Immature natural killer cell (primary cell): ENCODE measurements at places on chromosomes 16 and 17.

- no peak for DNase-seq
Measured at GRCh38 chr17:58694826-58695225, 2.4 kb downstream of the RAD51C start.

GRCh38 chr16:1800701-1801100 is 7.2 kb upstream of the IGFALS start:
- DNase-seq, result no peak

DNA sequence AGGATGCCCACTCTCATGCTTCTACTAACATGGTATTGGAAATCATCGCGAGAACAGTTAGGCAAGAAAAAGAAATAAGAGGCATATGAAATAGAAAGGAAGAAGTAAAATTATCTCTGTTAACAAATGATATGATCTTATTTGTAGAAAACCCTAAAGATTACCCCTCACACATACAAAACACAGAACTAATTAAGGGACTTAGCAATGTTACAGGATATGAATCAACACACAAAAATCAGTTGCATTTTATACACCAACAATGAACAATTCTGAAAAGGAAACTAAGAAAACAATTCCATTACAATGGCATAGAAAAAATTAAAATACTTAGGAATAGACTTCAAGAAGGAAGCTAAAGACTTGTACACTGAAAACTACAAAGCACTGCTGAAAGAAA is 2.7 kb upstream of the CAPNS2 start:
- no peak for DNase-seq

DNA sequence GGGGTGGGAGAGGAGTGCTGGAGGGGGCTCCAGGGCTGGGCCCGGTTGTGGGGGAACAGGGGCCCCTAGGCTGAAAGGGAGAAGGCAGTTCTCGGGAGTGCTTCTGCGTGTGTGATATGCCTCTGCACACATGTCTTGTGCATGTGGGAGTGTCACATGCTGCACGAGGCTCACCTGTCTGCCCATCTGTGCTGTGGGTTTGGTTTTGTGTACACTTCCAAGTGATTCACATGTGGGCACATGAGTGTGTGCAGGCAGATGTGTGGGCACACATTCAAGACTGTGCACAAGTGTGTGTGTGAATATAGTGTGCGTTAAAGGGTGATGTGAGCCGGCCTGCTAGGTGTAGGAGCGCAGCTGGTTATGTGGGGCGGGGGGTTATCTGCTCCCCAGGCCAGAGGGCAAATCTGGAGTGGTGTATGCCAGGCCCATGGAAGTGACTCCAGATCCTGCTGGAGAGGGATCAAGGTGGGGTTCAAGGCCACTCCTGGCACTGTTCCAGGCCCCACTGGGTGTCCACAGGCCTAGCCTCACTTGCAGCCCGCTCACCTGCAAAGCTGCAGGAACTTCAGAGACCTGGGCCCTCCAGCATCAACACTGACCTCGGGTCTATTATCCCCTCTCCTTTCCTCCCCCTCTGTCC is 3.8 kb upstream of the BAHCC1 start:
- no peak for DNase-seq

- no peak for DNase-seq
Measured at GRCh38 chr17:8466456-8466855, 30.8 kb downstream of the NDEL1 start.

GRCh38 chr17:27329146-27329805 is 35.4 kb downstream of the WSB1 start:
- DNase-seq, result no peak

DNA sequence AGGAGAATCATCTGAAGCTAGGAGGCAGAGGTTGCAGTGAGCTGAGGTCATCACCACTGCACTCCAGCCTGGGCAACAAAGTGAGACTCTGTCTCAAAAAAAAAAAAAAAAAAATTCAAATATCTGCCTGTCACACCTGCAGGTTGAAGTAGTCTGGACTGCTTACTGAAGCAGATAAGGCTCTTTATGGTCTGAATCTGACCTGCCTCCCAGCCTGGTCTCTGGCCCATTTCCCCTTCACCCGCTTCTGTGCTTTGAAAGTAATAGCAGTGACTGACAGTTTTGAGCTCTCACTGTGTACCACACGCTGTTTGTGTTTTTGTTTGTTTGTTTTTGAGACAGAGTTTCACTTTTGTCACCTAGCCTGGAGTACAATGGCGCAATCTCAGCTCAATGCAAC is 5.8 kb downstream of the SEZ6L2 start:
- no peak for DNase-seq

GRCh38 chr17:73819440-73820395 is 175.5 kb upstream of the SDK2 start:
- no peak for DNase-seq

DNA sequence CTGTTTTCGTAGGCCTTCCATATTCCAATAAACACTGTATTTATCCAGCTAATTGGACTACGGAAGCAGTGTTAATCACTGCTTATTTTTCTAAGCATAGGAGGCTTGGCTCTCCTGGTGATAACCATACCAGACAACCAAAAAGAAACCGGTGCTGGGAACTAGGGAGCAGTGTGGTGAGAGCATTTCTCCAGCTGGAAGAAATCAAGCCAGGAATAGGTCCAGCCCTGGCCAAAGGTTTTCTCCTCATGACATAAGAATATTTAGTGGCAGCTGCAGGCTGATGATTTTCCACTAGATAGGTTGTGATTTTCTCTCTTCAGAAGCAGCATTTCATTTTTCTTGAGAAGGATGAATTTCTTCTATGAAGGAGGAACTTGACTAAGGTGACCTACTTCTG is 141.5 kb downstream of the TRIM37 start:
- no peak for DNase-seq

- no peak for DNase-seq
Measured at GRCh38 chr17:9308069-9308468, 267.6 kb downstream of the STX8 start.

GRCh38 chr17:51064061-51064735 is 56.5 kb downstream of the SPAG9 start:
- DNase-seq, result no peak

- no peak for DNase-seq
Measured at GRCh38 chr17:6941989-6942388, 53.9 kb upstream of the ALOX12 start.

- no peak for DNase-seq
Measured at GRCh38 chr17:67229109-67229955, 15.7 kb downstream of the HELZ start.

GRCh38 chr16:16992975-16993765 is 477.6 kb downstream of the XYLT1 start:
- peak; percentile 42 for DNase-seq

GRCh38 chr16:17501321-17501720 is 30.6 kb upstream of the XYLT1 start:
- DNase-seq, result no peak

- no peak for DNase-seq
Measured at GRCh38 chr16:80463751-80464495, 76.9 kb upstream of the DYNLRB2 start.

- no peak for DNase-seq
Measured at GRCh38 chr16:50581845-50582244, 33.6 kb downstream of the NKD1 start.

- DNase-seq, result no peak
Measured at GRCh38 chr17:63963123-63963522, 9.6 kb downstream of the SCN4A start.
